ENCODE measurements at places on chromosomes 16 and 17.

- DNase-seq: no peak
Measured at GRCh38 chr16:15906439-15906838, 18.0 kb upstream of the CEP20 start.

DNA sequence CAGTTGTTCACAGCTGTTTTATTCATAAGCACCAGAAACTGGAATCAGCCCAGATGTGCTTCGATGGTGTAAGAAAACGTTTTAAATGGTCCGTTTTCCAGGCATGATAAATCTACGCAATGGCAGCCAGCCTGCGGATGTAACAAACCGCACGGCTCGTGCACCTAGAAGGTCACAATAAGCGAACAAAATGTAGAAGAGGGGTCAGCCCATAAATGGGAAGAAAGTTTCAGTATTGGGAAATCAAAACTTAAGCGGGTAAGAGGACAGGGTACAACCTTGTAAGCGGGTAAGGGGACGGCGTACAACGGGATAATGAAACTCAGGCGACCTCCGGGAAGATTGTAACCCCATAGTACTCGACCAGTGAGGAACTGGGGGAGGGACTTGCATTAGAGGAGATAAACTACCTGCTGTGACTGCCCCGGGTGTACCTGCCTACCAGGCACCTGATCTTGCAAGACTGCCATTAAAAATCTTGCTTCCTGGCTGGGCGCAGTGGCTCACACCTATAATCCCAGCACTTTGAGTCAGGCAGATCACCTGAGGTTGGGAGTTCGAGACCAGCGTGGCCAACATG is 66.6 kb downstream of the ANKRD11 start:
- DNase-seq: no peak

DNA sequence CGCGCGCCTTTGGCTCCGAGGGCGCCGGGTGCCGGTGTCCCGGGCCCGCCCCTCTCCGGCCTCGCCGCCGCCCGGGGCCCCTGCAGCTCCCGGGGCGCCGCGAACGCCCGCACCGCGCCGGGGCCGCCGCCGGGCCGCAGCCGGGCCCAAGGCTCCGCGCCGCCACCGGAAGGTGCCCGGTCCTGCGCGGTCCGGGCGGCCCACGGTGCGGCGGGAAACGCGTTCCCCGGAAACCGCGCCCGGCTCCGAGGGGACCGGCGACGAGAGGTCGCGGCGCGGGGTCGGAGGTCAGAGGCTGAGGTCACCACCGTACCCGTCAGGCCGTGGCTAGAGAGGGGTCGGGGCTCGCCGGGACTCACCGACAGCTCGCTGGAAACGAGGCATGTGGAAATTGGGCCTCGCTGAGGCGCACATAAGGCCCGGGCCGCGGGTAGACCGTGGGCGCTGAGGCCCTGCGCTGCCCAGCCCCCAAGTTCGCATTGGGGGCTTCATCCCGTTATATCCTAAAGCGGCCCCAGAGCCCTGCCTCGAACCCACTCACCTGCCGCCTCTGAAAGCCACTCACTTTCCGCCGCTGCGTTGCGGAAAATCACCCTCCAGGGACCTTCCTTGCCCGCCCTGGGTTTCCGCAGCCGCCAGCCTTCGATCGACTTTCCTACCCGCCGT is at the start of gene DUS1L:
Gene DUS1L (minus strand): TSS at position 167 of the 666 bp plus-strand sequence. CDS start 745 bp downstream, outside the sequence.
- peak; percentile 78 for DNase-seq

DNA sequence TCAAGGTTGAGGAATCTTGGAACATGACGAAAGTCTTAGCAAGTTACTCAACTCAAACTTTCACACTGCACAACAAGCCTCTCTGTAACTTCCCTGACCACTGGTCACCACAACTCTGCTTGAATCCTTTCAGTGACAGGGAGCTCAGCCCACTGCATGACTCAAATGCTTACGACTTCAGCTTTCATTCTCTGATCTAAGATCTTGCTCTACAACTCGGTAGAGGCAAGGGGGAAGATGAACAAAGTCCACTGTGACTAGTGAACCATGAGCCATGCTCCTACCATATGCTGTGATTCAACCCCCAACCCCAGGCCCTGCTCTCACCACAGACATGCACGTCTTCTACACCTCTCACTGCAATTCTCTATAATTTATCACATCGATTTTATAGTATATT is 160.9 kb downstream of the SLC39A11 start:
- peak; percentile 40 for DNase-seq

- DNase-seq: no peak
Measured at GRCh38 chr16:78509965-78510364, 410.5 kb downstream of the WWOX start.

- no peak for DNase-seq
Measured at GRCh38 chr16:26128296-26128695, 436.5 kb downstream of the HS3ST4 start.

Data from hepatocyte (in vitro differentiated cells).